Hindlimb muscle (tissue), 1 donor: ENCODE measurements at places on chromosomes 3 and 15. TPM values are rescaled to one million over a fixed set of nuclear protein-coding genes. Genes with fewer than 3 reads are reported as not detected.

- DNase-seq: no peak
Observed at GRCh38 chr3:168883145-168883544, 780.4 kb downstream of the MECOM start.

Gene SMCO1
- 1.5 TPM for polyA plus RNA-seq

Gene KNG1
- polyA plus RNA-seq: 0.06 TPM

Gene CTSH
- 38.3 TPM for polyA plus RNA-seq

- no peak for DNase-seq
Observed at GRCh38 chr3:39148435-39149058, 4.8 kb downstream of the CSRNP1 start.

DNA sequence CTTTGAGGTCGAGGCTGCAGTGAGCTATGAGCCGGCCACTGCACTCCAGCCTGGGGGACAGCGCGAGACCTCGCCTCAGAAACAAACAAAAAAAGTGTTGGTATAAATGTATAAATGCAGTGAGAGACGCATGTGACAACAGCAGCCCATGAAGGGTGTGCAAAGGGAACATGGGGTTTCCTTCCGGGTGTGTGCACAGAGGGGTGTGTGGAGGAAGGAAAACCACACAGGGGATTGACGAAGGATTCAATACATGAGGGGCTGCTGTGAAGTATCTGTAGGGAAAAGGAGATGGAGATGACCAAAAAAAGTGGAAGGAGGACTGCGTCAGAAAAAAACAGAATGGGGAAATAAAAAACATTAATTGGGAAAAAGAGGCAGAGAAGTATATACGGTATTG, 1.1 kb downstream of the MTFMT start:
- no peak for DNase-seq

DNA sequence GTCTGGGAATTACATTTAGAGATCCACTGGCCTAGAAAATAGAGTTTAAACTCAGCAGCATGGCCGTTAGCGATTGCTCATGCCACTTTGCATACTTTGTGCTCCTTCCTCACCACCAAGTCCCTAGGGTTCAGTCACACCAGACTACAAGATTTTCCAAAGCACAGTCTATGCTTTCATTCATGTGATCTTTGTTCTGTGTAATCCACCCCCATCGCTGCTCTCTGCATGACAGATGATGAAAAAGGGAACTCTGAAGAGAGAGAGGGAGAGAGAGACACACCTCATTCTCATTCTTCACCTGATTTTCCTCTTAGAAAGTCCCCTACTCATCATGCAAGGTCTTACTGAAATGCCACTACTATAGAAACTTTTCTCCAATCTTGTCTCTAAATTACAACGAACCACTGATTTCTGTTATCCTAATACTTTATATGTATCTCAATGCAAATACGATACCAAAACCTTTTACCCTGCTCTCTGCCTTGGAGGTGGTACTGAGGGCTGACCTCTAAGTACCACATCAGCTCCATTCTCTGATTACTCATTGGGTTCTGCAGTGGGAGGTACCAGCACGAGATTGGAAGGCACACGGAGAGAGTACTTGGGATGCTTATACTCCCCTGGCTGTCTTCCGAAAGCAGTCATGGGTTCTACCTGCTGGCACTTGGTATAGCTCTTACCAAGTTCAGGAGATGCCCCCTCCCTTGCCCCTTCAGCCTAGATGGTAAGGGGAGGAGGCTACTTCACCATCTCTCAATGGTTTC, 1.1 kb upstream of the PARP15 start:
- no peak for DNase-seq

Gene TRH
- polyA plus RNA-seq: not detected
